ENCODE measurements at places on chromosomes 1 and 21.

- DNase-seq = no peak
Observed at GRCh38 chr21:34187935-34188334, 114.6 kb downstream of the MRPS6 start.

GRCh38 chr1:234230414-234230862 is 142.8 kb upstream of the COA6 start:
- peak; percentile 7 for DNase-seq

- DNase-seq = no peak
Observed at GRCh38 chr1:89557956-89558355, 33.3 kb downstream of the LRRC8B start.

DNA sequence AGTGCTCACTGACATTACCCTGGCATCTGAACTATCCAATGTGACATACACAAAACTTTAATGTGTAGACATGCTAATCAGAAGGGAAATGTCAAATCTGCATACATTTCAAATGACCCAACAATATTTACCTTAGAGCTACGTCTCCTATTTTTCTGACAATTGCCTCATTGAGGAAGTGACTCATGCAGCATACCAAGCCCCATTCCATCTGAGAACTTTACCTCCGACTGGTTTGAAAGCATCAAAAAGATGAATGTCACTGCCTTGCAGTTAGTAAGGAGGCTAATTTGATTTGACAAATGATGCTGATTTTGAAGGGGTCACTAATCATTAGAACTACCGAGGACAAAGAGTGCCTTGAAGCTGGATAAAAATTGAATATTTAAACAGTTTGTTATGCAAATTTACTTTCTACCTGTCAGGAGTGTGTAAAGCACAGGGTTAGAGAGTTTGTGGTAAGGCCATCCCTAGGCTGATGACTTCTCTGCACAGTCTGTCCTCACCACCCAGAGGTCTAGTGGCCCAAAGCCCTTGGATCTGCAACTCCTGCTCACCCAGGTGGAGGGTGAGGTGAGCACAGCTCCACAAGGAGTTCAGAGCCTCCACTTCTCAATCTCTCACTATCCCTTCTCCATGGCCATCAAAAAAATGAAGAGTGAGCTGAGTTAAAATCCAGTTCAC is 500.3 kb upstream of the C1orf87 start:
- peak; percentile 44 for DNase-seq

DNA sequence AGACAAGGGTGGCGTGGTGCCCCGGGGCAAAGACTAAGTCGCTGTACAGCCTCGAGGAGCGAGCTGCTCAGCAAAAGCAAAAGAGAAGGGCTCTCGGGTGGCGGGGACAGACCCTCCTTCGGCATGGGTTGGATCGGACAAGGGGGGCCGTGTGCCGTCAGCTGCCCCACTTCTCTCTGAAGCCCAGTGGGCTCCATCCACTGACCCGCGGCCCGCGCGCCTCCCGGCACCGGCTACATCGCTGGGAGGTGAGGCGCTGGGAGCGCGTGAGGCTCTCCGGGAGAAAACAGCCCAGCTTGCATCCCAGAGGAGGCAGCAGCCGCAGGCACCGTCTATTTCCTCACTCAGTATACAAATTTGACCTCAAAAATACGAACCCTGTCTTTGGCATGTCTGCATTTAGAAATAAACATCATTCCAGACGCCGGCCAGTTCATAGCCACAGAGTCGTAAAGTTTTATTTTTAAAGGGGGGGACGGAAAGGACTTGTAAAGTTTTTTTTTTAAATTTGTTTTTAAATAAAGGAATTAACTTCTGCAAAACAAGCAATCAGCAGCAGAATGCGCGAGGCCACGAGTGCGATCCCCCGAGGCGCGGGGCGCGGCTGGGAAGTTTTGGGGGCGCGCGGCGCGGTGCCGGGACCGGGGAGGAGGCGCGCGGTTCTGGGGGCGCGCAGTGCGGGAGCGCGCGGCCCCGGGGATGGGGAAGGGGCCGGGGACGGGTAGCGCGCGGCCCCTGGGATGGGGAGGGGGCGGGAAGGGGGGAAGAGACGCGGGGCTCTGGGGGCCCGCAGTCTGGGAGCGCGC is 689 bp upstream of the GPR137B start:
- DNase-seq = peak; percentile 62

- DNase-seq = no peak
Observed at GRCh38 chr1:40120128-40120527, 23.1 kb upstream of the PPT1 start.

- no peak for DNase-seq
Observed at GRCh38 chr1:118751166-118751565, 237.0 kb downstream of the TBX15 start.

- no peak for DNase-seq
Observed at GRCh38 chr1:180934563-180934962, 21.9 kb downstream of the KIAA1614 start.

GRCh38 chr1:14896381-14897079 is 257.0 kb upstream of the TMEM51 start:
- no peak for DNase-seq

DNA sequence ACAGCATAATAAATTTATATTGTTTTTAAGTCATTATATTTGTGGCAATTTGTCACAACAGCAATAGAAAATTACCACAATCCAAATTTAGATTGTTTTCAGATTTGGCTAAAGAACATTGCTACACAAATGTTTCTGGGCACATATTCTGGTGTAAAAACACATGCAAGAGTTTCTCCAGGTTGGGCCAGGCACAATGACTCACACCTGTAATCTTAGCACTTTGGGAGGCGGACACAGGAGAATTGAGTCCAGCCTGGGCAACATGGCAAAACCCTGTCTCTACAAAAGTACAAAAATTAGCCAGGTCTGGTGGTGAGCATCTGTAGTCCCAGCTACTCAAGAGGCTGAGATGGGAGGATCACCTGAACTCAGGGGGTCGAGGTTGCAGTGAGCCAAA is 8.4 kb downstream of the ERO1B start:
- no peak for DNase-seq

DNA sequence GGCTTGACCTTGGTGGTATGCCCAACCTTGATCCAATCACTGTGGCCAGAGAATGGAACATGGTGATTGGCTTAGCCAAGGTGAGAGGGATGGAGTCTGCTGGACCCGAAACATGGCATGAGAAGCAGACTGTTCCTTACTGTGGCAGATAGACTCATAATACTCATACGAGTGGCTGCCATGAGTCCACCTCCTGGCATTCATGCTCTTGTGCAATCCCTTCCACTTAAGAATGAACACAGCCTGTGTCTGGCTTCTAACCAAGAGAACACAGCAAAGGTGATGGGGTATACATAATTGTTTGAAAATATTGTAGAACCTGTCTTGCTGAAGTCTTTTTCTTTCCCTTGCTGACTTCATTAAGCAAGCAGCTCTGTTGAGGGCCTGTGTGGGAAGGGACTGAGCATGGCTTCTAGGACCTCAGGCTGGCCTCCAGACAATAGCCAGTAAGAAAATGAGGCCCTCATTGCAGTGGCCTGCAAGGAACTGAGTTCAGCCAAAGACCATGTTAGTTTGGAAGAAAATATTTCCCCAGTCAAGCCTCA is 85.9 kb downstream of the ZNF281 start:
- DNase-seq = peak; percentile 87

- no peak for DNase-seq
Observed at GRCh38 chr1:40155135-40155534, 6.1 kb upstream of the RLF start.

DNA sequence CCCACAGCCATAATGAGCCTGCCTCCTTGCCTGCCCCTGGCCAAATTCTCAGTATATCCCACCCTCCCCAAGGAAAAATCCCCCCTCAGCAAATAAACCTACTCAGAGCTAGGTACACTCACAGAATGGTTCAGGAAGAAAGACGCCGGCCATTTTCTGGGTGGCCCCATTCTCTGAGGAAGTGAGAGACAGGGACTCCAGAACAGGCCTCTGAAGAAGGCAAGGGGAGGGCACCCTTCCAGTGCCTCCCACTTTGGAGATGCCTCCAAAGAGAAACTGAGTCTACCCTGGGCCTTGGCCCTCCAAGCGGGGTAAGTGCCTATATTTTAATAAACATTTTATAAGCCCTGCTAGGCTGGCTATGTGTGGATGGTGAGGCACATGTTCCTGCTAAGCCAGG is 2.3 kb downstream of the PACC1 start:
- DNase-seq = no peak

DNA sequence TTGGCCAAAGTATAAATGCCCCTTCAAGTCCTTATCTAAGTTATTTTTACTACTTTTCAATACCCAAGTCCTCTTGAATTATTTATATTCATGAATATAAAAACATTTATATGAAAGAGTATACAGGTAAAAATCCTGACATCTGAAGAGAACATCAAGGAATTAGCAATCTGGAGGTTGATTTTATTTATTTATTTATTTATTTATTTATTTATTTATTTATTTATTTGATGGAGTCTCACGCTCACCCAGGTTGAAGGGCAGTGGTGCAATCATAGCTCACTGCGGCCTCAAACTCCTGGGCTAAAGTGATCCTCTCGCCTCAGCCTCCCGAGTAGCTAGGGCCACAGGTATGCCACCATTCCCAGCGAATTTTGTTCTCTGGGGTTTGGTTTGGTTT is 93.2 kb downstream of the ZZZ3 start:
- no peak for DNase-seq

DNA sequence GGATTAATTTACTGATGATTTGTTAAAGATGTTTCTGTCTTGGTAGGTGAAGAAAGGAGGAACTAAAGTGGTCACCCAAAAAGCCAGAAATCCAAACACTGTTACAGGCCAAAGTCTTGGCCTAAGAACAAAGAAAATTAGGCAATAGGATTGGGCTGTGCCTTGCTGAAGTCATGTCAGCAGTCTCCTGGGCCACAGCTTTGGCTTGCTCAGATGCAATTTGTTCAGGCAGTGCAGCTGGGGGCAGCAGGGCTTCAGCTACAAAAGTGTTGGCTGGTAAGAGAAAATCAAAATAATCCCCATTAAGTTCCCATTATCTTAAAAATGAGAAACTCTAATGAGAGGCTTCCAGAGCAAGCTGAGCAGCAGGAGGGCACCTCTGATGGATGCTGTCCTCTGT is 14.0 kb upstream of the RAP1A start:
- DNase-seq = no peak

GRCh38 chr1:204648576-204648975 is 37.0 kb downstream of the LRRN2 start:
- no peak for DNase-seq

DNA sequence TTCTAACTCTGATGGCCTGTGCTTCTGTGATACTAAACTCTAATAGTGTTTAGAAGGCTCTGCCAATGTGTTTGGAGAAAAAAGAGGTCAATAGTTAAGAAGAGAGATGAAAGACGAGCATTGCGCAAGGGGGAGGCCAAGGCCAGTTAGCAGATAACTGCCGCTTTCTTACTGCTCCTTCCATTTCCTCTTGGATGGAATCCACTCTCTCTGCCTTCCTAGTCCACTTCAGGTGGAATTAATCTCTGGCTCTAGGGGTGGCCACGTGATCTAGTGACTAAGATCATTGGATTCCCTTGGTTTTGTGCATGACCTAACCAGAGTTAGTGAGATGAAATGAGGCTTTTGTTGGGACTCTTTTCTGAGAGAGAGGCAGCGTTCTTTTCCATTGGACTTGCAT is 148.3 kb downstream of the ACTL8 start:
- DNase-seq = peak; percentile 30

- peak; percentile 81 for DNase-seq
Observed at GRCh38 chr1:41662765-41663437, 178.4 kb upstream of the EDN2 start.

- no peak for DNase-seq
Observed at GRCh38 chr1:205656236-205656635, 24.1 kb downstream of the SLC45A3 start.

- DNase-seq = no peak
Observed at GRCh38 chr21:34907461-34908418, 141.4 kb downstream of the RUNX1 start.

GRCh38 chr1:215501496-215501895 is 65.6 kb upstream of the KCTD3 start:
- no peak for DNase-seq

DNA sequence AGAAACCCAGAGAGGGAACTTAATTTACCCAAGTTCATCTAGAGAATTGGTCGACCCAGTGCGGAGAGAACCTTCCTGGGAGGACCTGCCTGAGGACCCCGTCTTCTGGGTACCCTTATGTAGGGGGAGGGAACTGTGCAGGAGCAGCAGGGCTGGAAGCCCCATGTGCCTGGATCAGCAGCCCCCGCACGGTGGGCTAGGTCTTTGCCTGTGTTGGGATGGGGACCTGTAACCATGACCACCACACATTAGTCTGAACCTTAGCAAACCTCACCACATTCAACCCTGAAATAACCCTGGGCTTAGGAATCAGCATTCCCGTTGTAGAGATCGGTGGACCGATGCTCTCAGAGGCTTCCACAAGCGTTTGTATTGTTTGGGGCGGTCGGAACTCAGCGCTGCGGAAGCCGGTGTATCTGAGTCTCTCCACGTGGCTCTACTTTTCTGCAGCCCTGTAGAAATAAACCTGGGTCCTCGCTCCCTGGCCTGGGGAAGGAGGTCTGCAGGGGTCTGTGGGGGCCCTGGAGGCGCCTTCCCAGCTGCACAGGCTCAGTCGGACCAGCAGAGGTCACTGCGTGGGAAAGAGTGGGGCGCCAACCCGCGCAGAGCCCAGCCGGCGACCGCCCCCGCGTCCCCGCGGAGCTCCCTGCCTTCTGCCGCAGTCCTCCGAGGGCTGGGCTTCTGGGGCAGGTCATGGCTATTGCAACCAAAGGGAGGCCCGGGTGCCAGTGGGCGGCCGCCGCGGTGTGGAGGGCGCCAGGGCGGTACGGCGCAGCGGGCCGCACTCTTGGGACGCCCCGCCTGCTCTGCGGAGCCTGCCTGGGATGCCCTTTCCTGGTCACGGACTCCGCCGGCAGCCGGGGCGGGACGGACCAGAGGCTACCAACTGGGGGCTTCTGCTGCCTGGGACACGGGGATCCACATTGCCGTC is 36.2 kb upstream of the KCNA10 start:
- peak; percentile 9 for DNase-seq

- DNase-seq = peak; percentile 84
Observed at GRCh38 chr1:17259233-17259873, 10.5 kb downstream of the PADI3 start.

GRCh38 chr21:41766883-41767605 is at the start of gene RIPK4:
TSS of gene RIPK4 (minus strand) at chr21:41767052. CDS start at chr21:41767041, 11 bp downstream.
- DNase-seq = no peak

GRCh38 chr1:172141341-172141881 is 279.1 kb upstream of the C1orf105 start:
- peak; percentile 33 for DNase-seq

GRCh38 chr21:32917362-32918135 is 108.2 kb upstream of the OLIG2 start:
- DNase-seq = no peak

DNA sequence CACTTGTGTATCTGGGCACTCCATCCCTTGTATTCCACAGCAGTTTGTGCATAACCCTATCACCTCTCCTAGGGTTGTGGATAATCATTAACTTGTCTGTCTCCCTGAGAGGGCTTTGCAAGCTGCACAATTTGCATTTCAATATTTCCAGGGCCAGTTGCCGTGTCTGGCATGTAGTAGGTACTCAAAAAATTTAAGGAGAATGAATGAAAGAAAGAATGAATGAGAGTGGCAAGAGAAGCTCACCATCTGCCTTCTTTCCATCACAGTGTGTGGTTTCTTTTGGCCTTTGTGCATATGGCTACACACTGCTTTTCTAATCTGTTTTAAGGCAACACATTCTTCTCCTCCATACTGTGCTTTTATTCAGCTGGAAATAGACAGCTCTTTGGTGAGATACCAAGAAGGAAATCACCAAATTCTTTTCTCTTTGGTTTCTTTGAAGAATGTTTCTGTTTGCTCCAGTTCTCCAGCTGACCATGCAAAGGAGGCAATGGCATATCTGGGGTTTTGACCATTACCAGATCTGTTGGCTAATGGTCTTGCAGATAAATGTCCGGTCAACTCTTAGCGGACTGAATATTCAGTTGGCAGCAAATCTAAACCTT is 49.4 kb downstream of the NGF start:
- no peak for DNase-seq

Measured in amniotic epithelial cell (primary cell).